ENCODE measurements at places on chromosomes 1 and 21.
A peak's percentile ranks its signal among the peaks of the same experiment; 100 is the strongest.

- peak; percentile 43 for DNase-seq
Observed at GRCh38 chr21:35236090-35236489, 187.0 kb upstream of the RUNX1 start.

- DNase-seq: no peak
Observed at GRCh38 chr1:187759825-187760333, 931.1 kb downstream of the PLA2G4A start.

DNA sequence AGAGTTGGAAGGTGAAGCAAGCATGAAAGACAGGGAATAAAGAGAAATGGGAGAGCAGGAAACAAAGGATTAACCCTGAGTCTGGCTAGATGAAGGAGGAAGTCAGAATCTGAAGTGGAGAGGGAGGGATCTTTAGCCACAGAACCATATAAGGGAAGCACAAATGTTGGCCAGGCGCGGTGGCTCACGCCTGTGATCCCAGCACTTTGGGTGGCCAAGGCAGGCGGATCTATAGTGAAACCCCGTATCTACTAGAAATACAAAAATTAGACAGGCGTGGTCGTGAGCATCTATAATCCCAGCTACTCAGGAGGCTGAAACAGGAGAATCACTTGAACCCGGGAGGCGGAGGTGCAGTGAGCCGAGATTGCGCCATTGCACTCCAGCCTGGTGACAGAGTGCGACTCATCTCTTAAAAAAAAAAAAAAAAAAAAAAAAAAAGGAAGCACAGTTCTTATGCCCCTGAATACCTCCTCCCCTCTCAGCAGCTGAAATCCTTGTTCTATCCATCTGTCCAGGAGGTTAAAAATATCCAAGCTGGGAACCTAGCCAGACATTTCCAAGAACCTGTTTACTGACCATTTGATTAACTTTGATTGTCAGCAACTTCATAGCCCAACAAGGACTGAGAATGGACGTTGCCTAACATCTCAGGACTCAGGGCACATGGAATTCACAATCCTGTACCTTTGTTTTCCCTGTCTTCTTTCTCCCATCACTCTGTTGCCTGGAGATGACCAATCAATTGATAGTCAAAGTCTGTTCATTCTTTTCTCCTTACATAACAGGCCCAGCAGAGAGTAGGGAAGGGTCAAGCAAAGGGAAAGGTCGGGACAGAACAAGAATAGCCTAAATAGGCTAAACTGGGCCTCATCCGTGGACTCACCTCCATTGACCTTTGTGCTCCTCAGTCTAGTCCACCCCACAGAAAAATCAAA lies 10.6 kb downstream of the TXNIP start:
- DNase-seq: no peak

GRCh38 chr1:150061632-150062101 lies 5.9 kb upstream of the VPS45 start:
- DNase-seq: no peak

DNA sequence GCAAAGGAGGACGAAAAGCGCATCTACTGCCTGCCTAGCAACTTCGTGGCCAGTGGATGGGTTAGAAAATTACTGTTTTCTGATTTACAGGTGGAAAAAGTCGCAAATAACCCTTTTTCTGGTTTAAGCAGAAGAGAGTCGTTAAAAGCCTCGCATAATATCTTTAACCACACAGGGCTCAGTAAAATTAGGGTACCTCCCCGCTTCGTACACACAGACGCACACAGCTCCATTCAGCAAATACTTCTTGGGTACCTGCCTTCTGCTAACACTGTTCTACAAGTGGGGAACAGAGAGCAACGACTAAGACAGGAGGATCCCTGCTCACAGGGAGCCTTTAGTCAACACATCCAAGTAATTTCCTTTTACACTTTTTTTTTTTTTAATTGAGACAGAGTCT lies 704 bp downstream of the ALG6 start:
- peak; percentile 10 for DNase-seq

GRCh38 chr1:115189814-115190539 lies 100.7 kb upstream of the TSPAN2 start:
- no peak for DNase-seq

GRCh38 chr1:193736507-193736906 lies 550.1 kb upstream of the B3GALT2 start:
- DNase-seq: no peak

DNA sequence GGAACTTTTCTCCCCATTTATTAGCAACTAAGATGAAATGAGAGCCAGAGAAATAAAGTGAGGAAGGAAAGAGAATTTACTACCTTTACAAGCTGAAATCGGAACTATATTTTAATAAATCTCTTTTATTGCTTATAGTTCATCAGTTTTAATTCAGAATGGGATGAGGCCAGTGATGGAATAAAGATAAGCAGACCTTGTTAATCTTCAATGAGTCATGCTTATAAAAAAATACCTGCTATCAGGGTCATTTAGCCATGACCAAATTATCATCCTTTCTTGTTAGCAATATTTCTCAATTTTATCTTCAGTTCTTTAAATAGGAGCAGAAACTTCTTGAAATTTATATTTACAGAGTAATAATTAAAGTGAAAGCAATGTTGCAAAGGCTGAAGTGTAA lies 26.1 kb downstream of the RGS4 start:
- DNase-seq: no peak

DNA sequence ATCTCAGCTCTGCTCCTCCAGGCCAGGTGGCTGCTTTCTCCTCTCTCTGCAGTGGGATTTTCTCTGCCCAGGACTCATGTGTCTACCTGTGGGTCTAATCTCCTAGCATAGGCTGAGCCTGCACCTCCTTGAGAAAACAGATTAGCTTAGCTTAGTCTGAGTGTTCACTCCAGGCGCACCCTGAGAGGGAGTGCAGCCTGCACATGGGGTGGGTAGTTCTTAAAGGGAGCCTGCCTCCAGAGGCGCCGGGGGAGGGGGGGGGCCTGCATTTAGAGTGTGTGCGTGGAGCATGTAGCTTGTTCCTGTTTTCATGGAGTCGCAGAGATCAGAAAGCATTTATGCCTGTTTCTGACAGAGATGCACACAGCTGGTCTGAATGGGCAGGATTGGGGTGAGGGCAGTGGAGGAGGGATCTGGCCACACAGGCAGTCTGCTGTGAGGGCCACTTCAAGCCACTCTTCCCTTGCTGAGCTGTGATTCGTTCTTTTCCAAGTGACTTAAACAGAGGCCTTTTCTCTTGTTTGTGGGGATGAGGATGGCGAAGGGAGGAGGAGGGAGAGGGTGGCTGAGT lies 45.2 kb downstream of the GALNT2 start:
- no peak for DNase-seq

DNA sequence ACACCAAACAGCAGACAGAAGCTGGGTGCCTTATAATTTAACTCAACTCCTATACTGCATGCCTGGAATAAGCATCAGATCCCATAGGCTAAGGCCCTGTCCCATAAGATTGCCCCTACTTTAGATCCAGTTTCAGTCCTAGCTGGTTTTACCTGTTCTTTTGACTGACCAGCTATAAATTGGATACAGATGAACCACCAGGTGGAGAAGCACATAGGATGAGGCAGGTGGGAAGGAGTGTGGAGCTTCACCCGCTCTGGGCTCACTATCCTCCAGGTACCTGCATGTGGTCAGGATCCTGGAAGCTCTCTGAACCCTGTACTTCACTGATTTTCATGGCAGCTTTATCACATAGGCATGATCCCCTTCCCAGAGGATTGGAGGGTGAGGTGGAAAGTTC lies 51.3 kb downstream of the MAST2 start:
- DNase-seq: no peak

DNA sequence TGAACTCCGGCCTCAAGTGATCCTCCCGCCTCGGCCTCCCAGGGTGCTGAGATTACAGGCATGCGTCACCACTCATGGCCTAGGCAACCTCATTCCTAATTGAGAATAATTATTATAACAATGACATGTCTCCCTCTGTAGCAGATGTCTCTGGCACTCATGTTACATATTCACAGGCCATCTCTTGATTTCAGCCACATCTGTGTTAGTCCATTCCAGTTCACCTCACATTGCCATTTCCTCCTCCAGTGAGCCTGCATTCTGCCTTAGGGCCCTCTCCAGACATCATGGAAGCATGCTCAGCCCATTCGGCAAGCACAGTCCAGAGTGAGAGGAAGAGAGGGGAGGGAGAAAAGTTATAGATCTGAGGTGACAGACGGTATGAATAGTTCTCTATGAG lies 32.5 kb downstream of the CDKN2C start:
- no peak for DNase-seq

DNA sequence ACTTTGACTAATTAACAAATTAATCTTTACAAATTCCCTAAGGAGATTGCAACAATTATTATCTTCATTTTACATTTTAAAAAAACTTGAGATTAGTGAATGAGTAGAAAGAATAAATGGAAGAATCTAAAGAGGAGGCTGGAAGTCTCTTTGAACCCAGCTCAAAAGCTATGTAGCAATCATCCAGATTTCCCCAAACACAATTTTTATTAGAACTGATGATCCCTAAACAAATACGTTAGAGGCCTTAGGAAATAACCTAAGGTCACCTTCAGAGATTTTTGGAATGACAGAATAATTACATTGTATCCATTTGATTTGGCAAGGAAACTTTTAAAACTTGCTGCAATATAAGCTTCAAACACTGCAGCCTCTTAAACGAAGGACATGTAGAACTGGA lies 242.4 kb upstream of the LYPLAL1 start:
- DNase-seq: no peak

DNA sequence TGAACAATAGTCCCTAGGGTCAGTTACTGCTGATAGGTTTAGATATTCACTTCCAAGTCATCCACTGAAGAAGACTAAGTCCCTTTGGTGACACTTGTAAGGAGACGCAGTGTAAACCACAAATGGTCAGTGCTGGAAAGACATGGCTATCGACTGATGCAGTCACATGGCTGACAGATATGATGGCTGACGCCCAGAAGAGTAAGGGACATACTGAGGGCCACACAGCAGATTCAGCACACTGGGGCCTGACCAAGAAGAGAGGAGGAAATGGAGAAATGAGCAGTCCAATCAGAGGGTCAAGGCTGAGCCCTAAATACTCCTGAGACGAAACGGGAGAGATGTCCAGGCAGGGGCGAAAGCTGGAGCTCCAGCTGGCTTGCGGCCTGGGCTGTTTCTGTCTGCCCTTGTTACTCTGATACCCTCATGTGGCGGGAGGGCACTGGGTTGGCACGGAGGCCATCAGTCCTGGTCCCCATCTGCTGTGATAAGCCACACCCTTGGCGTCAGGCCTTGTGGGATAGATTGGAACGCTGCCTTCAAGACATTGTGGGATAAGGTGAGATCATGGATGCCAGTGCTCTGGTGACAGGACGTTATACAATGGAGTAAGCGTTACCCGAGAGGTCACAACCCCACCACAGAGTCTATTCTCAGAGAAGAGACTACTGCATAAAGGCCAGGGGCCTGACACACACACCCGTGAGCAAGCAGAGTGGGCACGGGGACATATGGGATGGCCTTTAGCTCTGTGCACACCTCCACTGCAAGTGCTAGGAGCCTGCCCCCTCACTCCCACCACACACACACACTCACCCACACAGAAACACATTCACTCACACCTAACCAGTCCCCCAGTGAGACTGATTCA lies 158.4 kb downstream of the TRABD2B start:
- no peak for DNase-seq

DNA sequence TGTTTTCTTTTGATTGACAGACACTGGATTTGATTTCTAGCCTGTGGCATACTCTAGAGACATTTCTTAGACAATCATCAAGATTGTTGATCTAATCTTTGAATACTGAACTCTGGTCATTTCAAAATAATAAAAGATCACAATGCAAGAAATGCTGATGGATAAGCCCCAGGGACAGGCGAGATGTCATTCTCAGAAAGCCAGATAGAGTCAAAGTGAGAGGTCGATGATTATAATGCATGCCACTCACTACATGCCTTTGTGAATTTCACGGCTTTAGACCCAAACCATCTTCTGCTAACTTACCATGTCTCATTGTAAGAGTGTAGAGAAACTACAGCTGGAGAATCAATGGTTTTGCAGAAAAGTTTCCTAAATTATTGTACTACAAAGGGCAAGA lies 257.1 kb downstream of the DYRK1A start:
- DNase-seq: no peak

- peak; percentile 75 for DNase-seq
Observed at GRCh38 chr1:39919545-39919944, 17.8 kb upstream of the MYCL start.

- DNase-seq: no peak
Observed at GRCh38 chr1:155128755-155129473, 1.2 kb downstream of the EFNA1 start.
